ENCODE measurements at places on chromosomes 4 and X.

DNA sequence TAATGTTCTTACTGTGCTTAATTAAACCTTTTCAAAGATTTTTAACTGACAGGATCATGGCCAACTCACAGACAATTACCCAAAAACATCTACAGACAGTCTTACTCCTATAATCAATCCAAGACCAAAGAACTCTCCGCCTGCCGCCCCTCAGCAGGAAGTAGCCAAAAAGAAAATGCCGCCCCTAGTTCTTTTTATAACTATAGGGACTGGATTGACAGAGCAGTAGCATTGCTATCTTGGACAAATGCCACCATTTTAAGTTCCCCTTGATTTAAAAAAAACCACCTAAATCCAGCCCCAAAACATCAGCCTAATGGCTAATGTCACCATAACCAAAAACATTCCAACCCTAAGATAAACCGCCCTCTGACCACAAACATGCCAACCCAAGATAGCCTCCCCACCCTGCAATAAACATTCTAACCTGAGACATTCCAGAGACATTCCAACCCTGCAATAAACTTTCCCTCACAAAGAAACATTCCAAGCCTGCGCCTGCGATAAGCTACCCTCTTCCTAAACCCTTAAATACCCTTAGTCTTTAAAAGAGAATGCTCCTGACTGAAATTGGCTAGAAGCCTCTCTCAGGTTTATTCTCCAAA lies 77.0 kb downstream of the COQ2 start:
- DNase-seq = no peak

DNA sequence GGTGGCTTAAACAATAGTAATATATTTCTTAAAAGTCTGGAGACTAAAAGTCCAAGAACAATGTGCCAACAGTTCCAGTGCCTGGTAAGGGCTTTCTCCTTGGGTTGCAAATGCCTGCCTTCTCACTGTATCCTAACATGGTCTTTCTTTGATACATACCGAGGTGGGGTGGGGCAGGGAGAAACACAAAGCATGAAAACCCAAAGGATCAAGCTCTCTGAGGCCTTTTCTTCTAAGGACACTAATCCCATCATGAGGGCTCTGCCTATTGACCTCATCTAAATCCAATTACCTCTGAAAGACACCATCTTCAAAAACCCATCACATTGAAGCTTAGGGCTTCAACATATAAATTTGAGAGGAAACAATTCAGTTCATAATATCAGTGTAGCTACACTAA lies 311.3 kb downstream of the GRID2 start:
- peak; percentile 60 for DNase-seq

GRCh38 chrX:68571610-68572311 lies 72.9 kb downstream of the YIPF6 start:
- no peak for DNase-seq

DNA sequence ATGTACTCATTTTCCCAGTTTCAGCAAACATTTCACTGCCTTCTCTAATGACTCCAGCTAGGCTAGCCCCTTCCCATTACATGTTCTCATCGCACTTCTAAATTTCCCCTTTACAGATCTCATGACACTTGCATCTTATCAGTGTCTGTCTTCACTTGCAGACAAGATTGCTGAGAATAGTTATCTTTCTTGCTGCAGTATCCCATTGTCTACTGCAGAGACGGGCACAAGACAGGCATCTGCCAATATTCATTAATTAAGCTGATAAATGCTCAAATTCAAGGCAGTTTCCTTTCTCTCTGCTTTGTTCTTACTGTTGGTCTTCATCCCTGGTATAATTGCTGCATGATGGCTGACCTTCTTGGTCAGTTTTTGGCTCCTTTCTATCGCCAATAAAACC lies 175.9 kb downstream of the ANTXR2 start:
- no peak for DNase-seq

DNA sequence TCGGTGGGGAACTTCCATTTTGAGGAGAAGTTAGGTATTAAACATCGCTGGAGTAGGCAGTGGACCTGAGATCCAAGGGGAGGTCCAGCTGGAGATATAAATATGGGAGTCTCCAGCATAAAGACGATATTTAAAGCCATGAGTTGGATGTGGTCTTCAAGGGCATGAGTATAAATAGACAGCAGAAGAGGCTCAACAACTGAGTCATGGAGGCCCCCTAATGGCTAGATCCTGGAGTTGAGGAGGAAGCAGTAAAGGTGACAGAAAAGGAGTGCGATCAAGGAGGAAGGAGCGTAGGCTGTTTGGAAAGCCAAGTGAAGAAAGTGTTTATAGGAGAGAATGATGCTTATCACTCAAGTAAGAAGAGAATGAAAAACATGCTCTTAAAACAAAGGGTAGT lies 18.1 kb upstream of the APBB2 start:
- DNase-seq = no peak

DNA sequence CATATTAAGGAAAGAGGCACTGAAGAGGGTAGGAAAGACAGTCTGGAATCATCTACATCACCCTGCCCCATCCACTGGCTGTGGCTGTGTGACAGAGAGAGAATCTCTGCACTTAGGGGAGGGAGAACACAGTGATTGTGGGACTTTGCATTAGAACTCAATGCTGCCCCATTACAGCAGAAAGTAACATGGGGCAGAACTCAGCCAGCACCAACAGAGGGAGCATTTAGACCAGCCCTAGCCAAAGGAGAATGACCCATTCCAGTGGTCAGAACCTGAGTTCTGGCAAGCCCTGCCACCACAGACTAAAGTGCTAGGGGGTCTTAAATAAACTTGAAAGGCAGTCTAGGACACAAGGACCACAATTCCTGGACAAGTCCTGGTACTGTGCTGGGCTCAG lies 37.9 kb downstream of the ZNF330 start:
- DNase-seq = no peak

GRCh38 chrX:32871636-32872035 lies 339.7 kb downstream of the DMD start:
- DNase-seq = no peak

- DNase-seq = no peak
Measured at GRCh38 chrX:53716328-53717088, 30.0 kb upstream of the HUWE1 start.

DNA sequence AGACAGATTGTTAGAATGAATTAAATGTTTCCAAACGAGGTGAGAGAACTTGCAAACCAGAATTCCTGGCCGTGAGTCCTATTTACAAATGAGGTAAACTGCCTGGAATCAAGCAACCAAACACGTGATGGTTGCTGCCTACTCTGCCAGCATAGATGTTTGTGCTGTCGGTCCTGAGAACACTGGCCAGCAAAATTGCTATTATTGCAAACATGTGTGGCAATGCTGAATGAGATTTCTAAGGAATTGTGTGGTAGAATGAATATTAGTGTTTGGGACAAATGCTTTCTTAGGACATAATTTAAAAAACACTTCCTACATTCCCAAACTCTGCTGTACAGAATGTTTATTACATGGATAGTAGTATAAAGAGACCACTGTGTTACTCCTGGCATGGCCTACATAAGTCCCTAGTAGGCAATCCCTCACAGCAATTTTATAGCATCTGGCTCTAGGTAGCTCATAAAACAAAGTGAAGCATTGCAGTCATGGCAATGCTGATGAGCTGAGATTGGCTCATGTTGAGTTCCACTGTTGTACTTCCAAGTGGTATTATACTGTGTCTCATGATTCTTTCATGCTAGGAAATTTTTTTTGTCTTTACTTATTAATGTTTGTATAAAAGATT lies 605.2 kb upstream of the EPHA5 start:
- DNase-seq = no peak

GRCh38 chr4:181702864-181703495 lies 540.2 kb upstream of the TENM3 start:
- DNase-seq = no peak

DNA sequence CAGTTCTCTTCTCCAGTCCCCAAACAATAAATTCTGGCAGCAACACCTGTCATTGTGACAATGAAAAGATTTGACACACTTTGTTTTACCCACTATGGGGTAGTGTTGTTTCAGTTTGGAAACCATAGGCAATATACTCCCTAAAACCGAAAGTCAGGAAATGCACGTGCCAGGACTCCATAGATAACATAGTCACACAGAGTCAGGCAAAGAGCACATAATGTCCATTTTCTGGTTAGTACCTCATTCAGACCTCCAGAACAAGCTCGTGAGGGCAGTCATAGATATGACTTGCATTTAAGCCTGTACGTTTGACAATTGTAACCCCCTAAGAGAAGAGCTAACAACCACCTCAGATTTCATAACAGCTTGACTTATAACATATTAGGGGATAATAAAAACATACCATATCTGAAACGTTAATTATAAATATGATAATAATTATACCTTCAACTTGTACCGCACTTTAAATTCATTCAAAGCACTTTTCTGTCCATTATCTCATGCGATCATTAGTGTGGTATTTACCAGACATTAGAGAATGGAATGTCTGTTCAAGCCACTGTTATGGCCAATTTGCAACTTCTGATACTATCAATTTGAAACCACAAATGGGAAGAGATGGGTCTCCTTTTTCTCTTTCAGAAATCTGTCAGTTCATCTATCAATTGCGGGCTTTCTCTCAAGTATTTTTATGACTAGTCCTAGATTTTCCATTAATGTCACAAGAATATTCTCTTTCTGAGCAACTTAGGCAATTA lies 147.4 kb downstream of the LDB2 start:
- no peak for DNase-seq

- DNase-seq = no peak
Measured at GRCh38 chr4:184288451-184289178, 70.9 kb upstream of the ENPP6 start.

DNA sequence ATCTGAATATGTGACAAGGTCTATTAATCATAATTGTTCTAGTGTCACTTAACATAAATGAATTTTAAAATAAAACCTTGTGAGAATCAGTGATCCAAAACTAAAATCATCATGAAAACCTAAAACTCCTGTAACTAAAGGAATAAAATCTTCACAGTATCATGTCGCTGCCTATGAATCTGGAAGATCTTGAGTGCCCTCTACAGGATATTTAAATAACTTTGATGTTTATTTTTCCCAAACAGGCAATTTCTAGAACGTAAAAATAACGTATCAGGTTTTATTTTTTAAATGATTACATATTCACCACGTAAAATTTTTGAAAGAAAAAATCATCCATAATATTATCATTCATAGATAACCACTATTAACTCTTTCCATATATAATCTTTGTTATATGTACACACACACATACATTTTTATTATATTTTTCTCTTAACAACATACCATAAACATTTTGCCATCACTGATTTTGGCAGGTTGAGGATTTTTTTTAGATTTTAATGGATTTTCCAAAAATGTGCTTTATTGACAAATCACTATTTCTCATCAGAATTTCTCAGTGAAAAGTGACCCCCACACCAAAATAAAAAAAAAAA lies 79.6 kb downstream of the COMMD8 start:
- no peak for DNase-seq

- no peak for DNase-seq
Measured at GRCh38 chrX:27162496-27162895, 300.6 kb downstream of the PPP4R3C start.

DNA sequence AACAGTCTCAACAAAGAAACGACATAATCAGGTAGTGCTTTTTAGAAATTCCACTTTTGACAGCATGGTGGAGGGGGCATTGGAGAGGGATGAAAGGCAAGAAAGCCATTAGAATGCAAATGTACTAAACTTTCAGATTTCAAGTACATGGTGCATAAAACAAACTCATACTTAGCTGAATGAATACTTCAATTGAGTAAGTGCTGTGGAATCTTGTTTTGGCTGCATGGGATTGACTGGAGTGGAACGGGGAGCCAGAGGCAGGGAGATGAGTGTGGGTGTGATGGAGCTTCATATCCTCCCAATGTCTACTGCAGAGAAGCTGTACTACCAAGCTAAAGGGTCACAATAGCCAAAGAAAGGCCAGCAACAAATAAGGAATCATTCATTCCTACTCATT lies 52.4 kb downstream of the USP46 start:
- no peak for DNase-seq

DNA sequence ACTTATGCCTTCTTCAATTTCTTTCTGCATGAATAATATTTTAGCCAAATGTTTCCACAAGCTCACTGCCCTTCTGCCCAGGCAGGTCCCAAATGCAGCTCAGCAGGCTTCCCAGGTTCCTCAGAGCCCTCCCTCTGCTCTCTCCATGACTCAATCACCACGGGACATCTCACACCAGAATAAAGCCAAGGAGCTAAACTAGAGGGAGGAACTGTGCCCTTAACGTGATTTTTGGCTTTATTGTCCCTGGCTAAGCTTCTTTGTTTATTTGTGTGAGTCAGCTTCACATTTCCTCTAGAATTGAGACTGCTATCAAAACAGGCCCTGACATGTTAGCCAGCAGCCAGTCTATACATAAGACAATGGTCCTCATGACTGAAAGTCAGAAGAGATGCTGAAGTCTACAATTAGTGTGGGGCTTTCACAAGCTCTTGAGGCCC lies 186.4 kb upstream of the GALNT7 start:
- no peak for DNase-seq

GRCh38 chrX:130770615-130771014 lies 132.4 kb downstream of the ENOX2 start:
- DNase-seq = no peak

GRCh38 chr4:176729489-176729888 lies 63.2 kb downstream of the VEGFC start:
- DNase-seq = no peak

DNA sequence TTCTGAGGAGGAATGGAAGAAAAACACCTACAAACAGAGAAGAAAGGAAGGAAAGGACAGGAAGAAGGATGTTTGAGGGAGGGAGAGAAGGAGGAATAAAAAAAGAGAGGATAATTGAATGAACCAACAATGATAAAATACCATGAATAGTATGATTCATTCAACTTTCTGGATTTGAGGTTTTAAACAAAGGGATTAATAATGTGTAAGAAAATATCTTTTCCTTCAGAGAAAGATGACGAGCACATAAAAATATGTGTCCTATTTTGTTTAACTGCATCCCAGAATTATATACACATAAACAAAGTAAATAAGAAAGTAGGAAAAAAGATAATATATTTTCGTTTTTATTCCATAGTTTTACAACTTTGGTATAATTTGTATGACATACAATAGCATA lies 1380.4 kb downstream of the STIM2 start:
- DNase-seq = no peak

- no peak for DNase-seq
Measured at GRCh38 chr4:105936901-105937300, 41.6 kb downstream of the NPNT start.

GRCh38 chr4:112855058-112855457 lies 194.4 kb upstream of the ANK2 start:
- DNase-seq = no peak

GRCh38 chr4:4981427-4981826 lies 37.8 kb downstream of the CYTL1 start:
- DNase-seq = no peak

DNA sequence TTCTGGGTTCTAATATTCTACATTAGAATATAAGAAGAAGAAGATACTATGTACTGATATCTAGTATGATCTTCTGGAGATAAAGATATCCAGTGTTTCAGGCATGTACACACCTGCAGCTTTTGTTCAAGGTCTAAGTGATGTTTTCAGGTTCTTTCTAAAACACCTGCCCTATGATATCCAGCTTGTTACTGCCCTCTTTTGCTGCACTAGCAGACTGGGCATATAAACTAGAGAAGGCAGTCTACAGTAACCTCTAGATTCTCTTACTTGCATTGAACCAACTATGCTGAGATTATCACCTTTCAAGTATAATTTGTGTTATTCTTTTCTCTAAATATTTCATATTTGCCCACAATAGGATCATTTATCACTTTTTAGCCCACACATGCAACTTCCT lies 1.9 kb upstream of the FRYL start:
- DNase-seq = no peak

- no peak for DNase-seq
Measured at GRCh38 chrX:21986596-21986995, 45.5 kb upstream of the PHEX start.

- peak; percentile 48 for DNase-seq
Measured at GRCh38 chr4:1403591-1404572, 2.4 kb downstream of the NKX1-1 start.

GRCh38 chr4:127229855-127230608 lies 402.7 kb upstream of the INTU start:
- no peak for DNase-seq
